C1 segment of cervical spinal cord (tissue), 14 donors: ENCODE measurements at places on chromosomes 13 and 19.

DNA sequence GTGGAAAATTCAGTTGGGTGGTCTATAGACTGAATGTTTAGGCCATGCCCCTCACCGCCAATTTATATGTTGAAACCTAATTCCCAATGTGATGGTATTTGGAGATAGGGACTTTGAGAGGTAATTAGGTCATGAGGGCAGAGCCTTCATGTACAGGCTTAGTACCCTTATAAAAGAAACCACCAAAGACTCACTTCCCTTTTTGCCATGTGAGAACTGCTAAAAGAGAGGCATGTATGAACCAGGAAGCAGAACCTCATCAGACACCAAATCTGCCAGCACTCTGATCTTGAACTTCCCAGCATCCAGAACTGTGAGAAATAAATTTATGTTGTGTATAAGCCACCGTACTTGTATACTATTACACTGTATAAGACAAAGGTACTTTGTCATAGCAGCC is 40.6 kb downstream of the UQCRFS1 start:
- no peak for DNase-seq

- DNase-seq = no peak
Measured at GRCh38 chr13:111493468-111493867, 173.0 kb downstream of the TEX29 start.

DNA sequence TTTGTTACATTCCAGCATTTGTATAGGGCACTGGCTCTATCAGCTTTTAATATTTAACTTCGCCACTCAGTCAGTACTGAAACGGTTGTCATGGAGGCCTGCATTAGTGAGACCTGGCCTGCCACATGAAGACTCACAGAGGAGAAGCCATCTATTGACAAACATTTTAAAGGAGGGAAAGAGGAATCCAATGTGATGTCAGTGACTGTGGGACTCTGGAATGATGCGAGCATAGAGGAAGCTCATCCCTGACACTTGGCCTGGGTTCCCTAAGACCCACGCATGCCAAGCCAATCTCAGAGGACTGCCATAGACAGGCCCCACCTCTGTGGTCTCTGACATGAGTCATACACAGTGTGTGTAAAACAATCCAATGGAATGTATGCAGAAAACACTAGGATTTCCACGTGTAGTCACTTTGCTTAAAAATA is 7.9 kb upstream of the DPY19L3 start:
- DNase-seq = no peak

DNA sequence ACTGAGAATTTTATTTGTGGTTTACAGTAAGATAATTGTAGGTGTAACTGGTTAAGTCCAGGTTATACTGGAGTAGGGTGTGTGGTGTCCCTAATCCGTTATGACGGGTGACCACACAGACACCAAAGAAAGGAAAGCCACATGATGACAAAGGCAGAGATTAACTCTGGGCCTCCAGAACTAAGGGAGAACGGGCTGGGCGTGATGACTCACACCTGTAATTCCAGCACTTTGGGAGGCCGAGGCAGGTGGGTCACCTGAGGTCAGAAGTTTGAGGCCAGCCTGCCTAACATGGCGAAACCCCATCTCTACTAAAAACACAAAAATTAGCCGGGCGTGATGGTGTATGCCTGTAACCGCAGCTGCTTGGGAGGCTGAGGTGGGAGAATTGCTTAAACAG is 10.2 kb upstream of the FUT2 start:
- no peak for DNase-seq

DNA sequence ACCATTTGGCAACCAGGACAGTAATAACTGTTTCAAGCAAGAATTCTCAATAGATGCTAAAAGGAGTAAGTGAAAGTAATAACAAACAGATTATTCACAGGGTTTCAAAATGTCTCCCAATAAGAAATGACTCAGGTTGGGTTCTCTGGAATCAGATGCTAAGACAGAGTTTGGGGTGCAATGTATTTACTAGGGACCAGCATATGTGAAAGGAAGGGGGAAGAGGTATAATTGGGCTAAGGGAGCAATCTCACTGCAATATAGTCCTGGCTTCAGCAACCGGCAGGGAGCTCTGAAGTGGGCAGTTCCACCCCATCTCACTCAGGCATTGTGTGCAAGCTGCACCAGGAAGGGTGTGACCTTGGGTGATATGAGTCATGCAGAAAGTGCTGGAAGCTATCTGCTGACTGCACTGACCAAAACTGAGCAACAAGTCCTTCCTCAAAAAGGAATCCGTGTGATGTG is 23.4 kb downstream of the ZDHHC20 start:
- DNase-seq = peak; percentile 2

DNA sequence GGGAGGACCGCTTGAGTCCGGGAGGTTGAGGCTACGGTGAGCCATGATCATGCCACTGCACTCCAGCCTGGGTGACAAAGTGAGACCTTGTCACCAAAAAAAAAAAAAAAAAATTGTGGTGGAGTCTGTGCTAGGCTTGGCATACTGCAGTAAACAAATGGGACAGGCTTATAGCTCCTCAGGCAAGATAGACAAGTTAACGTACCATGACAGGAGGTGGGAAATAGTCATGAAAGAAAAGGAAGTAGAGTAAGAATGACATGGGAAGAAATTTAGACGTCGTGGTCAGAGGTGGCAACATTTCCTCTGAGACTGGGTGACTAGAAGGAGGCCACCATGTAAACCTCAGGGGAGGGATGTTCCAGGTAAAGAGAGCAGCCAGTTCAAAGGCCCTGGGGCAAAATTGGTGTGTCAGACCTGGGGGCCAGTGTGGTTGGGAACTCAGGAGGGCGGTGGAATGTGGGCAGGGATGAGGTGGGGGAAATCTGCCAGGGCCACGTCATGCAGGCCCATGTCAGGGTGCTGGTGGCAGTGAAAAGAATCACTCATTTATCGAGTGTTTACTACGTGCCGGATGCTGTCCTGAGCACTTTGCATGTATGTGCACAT is 5.6 kb downstream of the SNRPA start:
- DNase-seq = no peak
